Activated CD8-positive, alpha-beta memory T cell treated with anti-CD3 and anti-CD28 coated beads, Interleukin-2, amount 10 ng/mL, durations not matched to agents 7 days and 5 days (primary cell): ENCODE measurements at places on chromosomes 7 and 10.

- no peak for DNase-seq
Observed at GRCh38 chr10:10865303-10865702, 152.4 kb upstream of the CELF2 start.

GRCh38 chr10:8691498-8692017, 637.1 kb downstream of the GATA3 start:
- DNase-seq: no peak

DNA sequence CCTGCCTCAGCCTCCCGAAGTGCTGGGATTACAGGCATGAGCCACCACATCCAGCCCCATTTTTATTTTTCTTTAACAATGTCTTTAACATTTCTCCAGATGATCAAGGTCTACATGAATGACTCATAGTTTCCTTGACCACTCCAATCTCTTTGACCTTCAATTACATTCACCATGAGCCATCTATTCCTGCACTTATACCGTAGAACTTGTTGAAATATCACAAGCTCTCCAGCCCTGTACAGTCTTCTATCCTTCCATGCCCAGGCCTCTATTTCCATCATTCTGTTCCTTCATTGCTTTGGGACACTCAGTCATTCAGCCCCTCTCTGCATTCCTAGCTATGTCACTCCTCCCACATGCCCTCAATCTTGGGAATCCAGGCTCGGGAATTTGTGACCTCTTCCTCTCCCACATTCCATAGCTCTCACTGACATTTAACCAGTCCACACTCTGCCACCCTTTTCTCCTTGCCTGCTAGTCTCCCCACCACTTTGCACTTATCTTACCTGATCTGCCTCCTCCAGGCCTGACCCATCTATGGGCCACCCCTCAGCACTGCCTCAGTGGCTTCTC, 151.8 kb upstream of the STK17A start:
- no peak for DNase-seq

- peak; percentile 42 for DNase-seq
Observed at GRCh38 chr7:65731562-65732035, 141.3 kb upstream of the VKORC1L1 start.

DNA sequence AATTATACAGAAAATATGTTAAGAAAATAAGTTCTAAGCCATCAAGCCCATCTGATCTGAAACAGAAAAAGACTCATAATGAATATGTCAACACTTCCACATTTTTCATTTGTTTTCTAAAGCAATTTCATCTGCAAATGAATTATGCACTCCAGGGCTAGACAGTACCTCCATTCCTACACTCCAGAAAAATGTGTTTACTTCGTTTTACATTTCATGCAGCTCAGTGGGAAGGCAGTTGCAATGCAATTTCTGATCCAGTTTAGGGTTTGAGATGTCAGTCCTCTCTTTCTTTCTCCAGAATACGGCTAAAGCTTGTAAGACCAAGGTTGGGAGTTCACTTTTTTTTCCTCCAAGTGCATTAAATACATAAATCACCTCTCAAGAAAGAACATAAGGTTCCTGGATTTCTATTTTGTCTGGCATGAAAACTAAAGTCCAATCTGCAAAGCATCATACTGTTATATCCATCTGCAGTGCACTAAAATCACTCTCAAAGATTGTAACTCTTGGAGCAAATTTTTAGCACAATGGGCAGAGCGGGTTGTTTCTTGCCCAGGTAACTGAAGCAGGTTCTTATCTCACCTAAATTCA, 348.8 kb upstream of the C7orf33 start:
- no peak for DNase-seq

DNA sequence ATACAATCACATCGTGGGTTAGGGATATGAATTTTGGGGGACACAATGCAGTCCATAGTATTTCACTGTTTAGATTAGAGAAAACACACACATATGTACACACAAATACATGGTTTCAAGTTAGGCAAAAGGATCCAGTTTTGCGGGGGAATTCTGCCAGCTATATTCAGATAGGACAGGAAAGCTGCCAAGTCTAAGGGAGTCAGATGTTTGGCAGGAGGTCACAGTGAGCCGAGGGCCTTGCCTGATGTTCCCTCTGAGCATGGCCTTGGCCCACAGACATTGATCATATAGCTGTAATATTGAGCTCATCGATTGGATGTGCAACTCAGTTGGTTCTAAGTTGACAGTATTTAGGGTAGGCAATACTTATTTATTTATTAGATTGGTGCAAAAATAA, 122.8 kb downstream of the ADRA2A start:
- no peak for DNase-seq

DNA sequence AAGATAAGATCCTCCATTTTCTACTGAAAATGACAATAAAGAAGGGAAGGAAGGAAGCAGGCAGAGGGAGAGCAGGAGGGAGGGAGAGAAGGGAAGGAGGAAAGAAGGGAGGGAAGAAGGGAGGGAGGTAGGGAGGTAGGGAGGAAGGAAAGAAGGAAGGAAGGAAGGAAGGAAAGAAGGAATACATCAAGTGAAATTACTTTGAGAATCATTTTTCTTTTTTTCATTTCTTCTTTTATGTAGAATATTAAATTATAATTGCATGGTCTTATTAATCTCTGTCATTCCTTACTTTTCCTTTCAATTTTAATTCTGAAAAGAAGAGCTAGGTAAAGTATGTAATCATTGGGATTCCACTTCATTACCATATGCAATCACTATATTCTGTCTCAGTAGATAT, 97.8 kb downstream of the PLXDC2 start:
- no peak for DNase-seq

GRCh38 chr10:131245475-131246059, 66.0 kb downstream of the TCERG1L start:
- DNase-seq: no peak

GRCh38 chr10:74474022-74474713, 323.1 kb downstream of the ADK start:
- no peak for DNase-seq

- no peak for DNase-seq
Observed at GRCh38 chr10:21317902-21318301, 207.6 kb downstream of the SKIDA1 start.

GRCh38 chr7:96388620-96389383, 66.9 kb upstream of the SLC25A13 start:
- no peak for DNase-seq

GRCh38 chr7:51031791-51032515, 249.3 kb upstream of the GRB10 start:
- no peak for DNase-seq

GRCh38 chr10:21314111-21314626, 211.3 kb downstream of the SKIDA1 start:
- DNase-seq: no peak

DNA sequence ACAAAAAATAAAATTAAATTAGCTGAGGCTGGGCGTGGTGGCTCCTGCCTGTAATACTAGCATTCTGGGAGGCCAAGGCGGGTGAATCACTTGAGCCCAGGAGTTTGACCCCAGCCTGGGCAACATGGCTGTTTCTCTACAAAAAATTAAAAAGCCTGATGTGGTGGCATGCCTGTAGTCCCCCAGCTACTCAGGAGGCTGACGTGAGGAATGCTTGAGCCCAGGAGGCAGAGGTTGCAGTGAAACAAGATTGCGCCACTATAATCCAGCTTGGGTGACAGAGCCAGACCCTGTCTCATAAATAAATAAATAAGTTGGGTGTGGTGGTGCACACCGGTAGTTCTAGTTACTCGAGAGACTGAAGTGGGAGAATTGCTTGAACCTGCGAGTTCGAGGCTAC, 65.1 kb downstream of the GNA12 start:
- no peak for DNase-seq

GRCh38 chr7:36570528-36571189, 153.6 kb downstream of the AOAH start:
- no peak for DNase-seq

GRCh38 chr7:140674899-140675701, 2.4 kb downstream of the ADCK2 start:
- no peak for DNase-seq

- no peak for DNase-seq
Observed at GRCh38 chr7:101731502-101732084, 85.8 kb upstream of the CUX1 start.

GRCh38 chr10:7872041-7872442, 53.7 kb downstream of the TAF3 start:
- no peak for DNase-seq

DNA sequence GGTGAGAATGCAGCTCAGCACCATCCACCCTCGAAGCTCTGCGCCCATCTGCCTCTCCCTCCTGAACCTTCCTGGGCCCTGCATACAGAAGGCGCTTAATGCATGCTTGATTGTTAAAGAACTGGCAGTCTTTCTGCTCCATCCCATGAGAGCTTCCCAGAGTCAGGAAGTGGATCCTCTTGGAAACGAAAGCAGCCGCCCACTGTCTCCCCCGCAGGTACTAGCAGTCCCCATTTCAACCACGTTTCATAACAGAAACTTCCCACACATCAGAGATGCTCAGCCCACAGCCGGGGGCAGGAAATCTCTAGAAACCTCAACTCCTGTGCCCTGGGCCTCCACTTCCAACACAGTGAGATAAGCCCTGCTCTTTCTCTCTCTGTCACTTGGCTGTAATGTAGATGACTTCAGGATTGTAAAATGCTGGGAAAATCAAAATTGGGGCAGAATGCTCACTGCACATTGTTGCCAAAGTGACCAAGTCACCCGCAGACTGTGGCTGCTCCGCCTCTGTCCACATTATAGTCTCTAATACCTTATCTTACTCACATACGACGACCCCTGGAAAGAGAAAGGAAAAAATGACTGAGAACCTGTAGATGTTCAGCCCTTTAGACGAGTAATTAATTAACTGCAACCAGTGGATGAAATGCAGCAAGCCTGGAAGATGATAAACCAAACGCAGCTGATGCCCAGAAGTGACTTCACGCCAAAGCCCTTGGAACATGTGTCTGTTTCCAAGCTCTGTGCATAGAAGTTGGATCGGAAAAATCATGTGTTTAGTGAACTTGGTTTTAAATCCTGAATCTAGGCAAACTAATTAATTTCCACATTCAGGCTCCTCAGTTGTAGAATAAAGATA, 28.5 kb downstream of the GSDME start:
- peak; percentile 41 for DNase-seq

DNA sequence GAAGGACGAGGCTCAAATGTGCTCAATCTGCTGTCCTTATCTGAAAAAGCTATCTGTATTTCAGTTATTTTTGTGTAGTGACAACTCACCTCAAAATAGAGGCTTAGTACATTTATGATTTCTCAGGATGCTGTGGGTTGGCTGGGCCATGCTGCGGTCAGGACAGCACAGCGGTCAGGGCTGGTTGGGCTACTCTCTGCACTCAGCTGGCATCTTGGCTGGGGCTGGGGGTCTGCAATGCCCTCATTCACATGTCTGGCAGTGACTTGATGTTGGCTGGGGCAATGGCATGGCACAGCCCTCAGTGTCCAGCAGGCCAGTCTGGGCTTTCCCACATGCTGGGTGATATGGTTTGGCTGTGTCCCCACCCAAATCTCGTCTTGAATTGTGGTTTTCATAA, 15.6 kb upstream of the INMT start:
- DNase-seq: no peak

DNA sequence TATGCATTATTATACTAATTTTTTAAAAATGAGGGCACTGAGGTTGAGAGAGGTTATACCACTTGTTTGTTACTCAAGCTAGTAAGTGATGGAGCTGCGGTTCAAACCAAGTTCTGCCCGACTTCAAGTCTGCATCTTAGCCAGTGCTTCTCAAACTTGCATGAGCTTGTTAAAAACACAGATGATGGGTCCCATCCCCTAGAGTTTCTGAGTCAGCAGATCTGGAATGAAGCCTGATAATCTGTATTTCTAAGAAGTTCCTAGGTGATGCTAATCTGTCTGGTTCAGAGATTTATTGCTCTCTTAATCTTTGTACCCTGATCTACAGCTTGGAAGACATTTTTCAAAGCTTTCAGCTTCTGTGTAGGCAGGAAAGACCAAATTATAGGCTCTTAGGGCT, 67.7 kb upstream of the CC2D2B start:
- DNase-seq: no peak

GRCh38 chr10:50563906-50564305, 59.9 kb downstream of the SGMS1 start:
- DNase-seq: no peak

DNA sequence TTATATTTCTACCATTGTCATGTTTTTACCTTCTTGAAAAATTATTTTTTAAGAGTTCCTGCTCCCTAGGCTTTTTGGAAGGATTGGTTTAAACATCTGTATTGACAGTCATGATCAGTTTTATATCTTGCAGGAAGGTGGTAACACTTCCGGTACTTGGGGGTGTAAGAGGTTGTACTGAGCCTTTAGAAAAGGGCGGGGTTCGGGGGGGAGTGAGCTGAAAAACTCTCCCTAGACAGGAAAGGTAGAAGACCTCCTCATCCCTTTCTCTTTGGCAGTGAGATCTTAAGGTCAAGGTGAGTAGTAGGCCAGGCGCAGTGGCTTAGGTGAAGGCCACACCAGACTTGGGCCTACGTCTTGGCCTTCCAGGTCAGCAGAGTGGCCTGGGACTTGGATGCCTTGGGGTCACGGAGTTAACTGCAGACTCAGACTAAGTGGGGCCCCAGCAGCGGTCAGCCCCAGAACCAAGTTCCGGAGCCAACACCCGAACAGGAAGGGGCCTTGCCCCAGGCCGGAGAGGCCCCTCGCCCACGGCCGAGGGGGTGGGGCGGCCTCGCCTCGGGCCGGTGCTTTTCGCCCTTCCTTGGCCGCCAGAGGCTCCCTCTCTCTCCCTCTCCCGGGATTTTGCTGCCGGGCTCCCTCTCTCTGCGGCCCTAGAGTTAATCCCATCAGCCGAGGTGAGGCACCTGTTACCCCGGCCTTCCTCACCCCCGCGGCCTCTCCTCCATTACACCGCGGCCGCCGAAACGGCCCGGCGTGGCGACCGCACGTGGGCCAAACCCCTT, at the start of gene PPP1R9A:
Gene PPP1R9A (plus strand): TSS at position 569 of the 785 bp plus-strand sequence. CDS start 2,520 bp downstream, outside the sequence.
- DNase-seq: no peak

GRCh38 chr10:13924040-13924725, 337.4 kb downstream of the PRPF18 start:
- DNase-seq: no peak

DNA sequence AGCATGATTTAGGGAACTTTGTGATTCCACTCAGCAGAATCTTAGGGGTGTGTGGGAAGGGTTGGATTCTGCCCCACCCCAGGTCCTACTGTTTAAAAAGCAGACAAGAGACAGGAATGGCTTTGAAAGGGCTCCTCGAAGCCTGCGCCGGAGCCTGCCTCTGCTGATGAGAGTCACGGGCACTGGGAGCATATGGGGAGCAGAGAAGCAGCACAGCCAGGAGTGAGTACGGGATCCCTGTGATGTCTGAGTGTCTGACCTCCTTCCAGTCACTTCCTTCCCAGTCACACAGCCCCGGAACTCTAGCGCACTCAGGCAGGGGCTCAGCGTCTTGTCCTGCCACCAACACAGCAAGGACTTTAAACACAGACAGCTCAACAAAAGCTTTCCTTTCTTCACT, 514.9 kb upstream of the DPP6 start:
- no peak for DNase-seq
